ENCODE measurements at places on chromosomes 12 and 14.

DNA sequence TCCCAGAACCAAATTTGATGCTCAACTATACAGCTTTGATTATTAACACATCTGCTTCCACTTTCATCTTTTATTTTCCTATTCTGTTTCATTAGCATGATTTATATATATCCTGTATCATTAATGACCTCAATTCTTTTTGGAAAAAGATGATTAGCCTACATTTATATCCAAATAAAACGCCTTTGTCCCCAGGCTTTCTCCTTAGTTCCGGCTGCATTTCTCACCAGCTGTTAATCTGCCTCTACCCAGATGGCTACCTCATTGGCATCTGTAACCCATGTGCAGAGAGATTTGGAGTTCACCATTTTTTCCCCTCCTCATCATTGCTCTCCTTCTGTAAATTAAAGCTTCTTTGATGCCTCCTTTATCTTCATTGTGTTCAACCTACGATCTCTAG is 336.8 kb upstream of the RGS6 start:
- DNase-seq, result no peak

DNA sequence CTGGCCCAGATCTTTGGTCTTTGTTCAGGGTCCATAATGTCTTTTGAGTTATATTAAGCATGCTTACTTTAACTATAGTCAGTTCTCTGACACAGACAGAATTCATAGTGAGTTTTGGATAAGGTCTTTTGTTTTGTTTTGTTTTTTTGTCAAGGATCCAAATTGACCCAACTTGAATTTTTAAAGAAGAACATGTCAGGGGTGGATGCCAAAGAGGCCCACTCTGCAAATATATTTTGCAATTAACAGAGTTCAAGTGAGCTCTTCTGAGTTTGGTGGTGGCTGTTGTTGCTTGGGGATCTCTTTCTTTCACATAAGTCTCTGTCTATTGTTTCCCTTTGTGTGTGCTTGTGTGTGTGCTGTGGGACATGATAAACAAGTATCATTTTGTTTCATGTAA is 34.4 kb upstream of the PMCH start:
- DNase-seq, result no peak

DNA sequence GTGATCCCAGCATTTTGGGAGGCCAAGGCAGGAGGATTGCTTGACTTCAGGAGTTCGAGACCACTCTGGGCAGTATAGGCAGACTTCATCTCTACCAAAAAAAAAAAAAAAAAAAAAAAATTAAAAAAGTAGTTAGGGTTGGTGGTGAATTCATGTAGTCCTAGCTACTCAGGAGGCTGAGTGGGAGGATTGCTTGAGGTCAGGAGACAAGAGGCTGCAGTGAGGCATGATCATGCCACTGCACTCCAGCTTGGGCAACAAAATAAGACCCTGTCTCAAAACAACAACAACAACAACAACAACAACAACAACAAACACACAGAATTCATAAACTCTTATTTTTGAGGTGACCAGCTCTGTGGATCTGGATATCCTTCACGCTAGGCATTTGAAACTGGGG is 17.1 kb downstream of the SLC25A3 start:
- no peak for DNase-seq

DNA sequence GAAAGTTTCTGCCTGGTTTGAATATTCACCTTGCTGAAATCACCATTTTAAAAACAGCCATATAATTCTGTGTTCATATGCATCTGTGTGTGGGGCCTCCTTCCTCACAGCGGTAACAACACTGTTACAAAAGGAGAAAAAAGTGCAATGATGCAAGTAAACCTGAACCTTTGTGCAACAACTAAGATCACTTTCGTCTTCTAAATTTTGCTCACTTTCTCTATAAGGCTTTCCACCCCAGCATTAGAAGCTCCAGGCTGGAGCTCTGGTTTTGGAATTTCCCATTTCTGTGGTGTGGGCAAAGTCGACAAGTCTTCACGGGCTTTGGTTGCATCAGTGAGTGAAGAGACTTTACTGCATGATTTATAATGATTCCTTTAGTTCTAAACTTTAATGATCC is 18.4 kb downstream of the FGD6 start:
- no peak for DNase-seq

DNA sequence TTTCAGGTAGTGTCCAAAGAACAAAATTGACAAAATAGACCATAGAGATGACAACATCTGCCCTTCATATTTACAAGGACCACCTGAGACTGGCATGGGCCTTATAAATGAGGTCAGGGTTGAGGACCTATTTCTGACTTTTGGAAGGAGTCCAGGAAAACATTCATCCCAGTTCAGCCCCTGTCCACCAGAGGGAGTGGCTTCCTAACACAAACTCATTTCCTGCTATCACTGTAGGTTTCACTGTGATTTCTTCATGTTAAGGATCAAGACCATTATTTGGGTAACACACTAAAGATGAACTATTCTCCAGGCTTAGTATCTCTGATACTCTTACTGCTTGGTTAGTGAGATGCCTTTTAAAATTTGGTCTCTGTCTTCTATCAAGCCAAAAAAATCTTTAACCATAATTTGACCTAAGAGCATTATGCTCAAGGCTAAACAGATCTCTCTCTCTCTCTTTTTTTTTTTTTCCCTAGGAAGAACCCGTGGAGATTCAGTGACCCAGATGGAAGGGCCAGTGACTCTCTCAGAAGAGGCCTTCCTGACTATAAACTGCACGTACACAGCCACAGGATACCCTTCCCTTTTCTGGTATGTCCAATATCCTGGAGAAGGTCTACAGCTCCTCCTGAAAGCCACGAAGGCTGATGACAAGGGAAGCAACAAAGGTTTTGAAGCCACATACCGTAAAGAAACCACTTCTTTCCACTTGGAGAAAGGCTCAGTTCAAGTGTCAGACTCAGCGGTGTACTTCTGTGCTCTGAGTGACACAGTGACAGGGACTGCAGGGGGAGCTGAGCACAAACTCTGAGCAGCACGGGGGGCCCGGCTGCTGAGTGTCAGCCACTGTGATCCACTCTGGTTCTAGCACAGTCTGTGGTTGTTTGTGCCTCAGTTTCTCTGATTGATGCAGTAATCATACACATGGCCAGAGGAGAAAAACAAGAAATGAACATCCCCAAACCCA is 267.6 kb upstream of the OR4E1 start:
- no peak for DNase-seq

- DNase-seq, result no peak
These were observed 284.6 kb upstream of the NPAS3 start for GRCh38 chr14:32654106-32654505.

- DNase-seq, result no peak
These were observed 66.3 kb downstream of the TBX5 start for GRCh38 chr12:114339626-114340025.

- no peak for DNase-seq
These were observed 138.3 kb downstream of the KSR2 start for GRCh38 chr12:117830471-117830870.

DNA sequence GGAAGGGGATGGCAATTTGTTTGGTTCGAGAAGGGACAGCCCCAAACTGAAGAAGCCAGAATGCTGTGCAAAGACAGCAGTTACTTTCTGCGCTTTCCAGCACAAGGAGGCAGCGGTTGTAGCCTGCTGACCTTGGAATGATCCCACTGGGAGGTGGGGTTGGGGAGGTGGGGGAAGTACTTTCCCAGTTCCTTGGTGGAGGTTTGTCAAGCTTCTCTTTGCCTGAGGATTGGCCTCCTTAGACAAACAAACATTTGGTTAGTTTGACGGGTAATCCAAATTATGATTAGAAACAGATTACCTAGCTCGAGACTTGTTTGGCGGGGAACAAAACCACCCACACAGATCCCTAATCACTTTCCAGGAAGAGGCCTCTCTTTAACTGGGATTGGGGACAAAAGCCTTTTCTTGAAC is 79.1 kb upstream of the EGLN3 start:
- DNase-seq, result no peak

DNA sequence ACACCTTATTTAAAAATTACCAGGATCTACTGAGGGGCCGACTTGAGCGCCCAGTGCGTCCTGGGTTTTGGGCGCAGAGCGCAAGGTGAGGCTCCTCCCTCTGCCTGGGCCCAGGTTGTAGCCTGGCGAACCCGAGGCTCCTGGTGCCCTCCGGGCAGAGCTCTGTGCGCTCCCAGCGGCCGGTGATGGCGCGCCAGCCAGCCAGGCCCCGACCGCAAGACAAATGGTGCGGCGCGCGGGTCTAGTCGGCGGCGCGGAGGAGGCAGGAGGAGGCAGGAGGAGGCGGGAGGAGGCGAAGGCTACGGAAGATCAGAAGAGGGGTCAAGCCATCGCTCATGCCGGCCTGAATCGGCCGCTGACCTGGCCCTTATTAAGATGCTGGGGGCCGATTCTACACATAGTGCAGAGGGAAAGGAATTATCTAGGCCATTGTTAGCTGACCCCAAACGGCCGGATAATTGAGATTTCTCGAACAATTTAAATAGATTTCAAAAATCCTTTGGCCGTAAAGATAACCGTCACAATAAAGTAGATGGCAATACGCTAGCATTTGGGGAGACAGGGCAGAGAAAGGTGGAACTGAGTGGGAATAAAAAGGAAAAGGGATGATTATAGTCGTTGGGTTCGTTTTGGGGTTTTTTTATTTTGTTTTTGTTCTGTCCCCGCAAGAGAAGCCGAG is 2.8 kb downstream of the TBX5 start:
- DNase-seq, result no peak

DNA sequence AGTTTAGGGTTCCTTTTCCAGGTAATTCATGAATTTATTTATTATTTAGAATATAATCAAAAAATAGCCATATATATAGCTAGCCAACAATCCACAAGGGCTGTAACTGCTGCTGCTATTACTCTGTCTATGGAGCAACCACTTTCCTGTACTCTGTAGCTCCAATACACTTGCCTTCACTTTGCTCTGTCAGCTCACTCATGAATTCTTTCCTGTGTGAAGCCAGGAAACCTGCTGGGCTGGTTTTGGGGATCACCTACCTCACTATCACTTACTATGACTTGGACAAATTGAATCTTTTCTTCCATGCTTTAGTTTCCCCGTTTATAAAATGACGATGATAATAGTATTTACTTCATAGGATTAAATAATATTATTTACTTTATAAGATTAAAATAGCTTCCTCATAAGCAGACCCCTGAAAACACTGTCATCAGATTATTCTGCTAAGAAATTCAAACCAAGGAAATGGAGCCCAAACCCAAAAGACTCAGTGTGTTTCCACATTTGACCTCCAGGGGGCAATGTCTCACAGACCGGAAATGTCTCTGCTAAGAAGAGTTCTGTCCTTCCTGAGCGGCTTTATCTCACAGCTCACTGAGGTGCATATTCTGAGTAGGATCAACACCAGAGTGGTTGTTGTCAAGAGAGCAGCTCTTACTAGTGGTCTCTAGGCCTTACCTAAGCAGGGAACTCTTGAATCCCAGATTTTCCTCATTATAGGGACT is 457.1 kb downstream of the DAD1 start:
- DNase-seq, result no peak

- no peak for DNase-seq
These were observed 4.2 kb upstream of the C1QL4 start for GRCh38 chr12:49340971-49341776.

- no peak for DNase-seq
These were observed 14.0 kb downstream of the CCND2 start for GRCh38 chr12:4287325-4288211.

GRCh38 chr14:64968167-64968566 is 4.0 kb downstream of the RAB15 start:
- no peak for DNase-seq

DNA sequence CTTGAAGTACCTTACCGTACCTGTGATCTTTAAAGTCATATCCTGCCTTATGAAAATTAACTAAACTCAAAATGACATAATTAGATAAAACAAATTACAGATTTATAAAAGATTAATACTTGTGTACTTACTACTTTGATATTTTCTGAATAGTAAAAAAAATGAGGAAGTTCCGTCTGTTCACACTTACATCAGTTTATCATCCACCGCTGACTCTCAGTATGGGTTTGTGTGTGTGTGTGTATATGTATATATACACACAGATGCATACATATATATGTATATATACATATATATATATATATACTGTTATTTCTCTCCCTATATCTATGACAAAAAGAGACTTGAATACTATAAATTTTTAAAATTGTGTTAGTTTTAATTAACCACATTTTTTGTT is 65.0 kb upstream of the MON2 start:
- no peak for DNase-seq

- no peak for DNase-seq
These were observed 5.7 kb upstream of the KLRK1 start for GRCh38 chr12:10395390-10395998.

GRCh38 chr12:113257564-113257963 is 36.3 kb downstream of the TPCN1 start:
- DNase-seq, result no peak

GRCh38 chr14:26605602-26606001 is 7.8 kb upstream of the NOVA1 start:
- DNase-seq, result no peak

DNA sequence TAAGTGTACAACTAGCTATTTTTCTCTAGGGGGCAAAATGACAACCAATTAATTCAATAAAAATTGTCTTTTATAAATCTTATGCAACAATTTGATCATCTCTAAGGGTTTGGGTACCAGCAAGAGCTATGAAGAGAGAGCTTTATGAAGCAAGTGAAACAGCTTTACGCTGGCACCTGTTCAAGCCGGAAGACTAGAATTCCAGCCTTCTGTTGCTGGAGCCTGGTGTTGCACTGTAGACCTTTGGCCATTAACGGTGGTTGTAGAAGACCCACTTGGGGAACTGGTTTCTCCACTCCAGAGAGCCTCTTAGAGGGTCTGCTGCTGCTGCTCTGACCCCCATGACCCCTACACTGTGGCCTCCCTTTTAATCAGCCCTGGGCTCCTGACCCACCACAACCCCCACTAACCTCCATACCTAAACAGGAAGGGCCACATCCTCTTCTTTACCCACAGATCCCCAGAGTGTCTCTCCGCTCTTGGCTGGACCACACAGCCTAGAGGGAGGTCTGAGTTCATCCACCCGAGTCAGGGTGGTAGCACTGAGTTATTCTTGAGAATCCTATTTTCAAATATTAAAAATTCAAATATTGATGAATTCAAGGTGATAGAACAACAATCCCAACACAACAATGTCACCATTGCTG is 54.6 kb upstream of the STON2 start:
- DNase-seq, result no peak

DNA sequence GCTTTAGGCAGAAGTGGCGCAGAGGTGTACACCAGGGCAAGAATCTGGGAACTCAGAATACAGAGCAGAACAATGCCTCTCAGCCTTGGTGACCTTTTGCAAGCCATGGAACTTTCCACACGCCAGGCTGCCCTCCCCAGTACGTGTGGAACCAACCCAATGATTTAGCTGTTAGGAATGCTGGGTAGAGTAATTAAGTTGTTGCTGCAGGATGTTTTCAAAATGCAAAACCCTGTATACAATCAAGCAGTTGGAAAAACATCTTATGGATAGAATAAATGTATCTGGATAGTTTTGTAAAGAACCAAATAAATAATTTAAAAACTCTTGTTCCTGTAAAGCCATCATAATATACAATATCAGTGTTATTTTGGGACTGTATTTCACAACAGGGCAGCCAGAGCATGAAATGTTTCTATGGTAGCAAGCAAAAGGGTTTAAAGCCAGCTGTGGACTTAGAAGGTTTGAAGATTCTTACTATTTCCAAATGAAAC is 19.4 kb downstream of the PPP1R36 start:
- DNase-seq, result no peak

Data from stimulated activated CD4-positive, alpha-beta T cell treated with anti-CD3 and anti-CD28 coated beads, TNF-alpha, amount 100 ng/mL, for 24 hours (primary cell).